ENCODE measurements at places on chromosomes 11 and 22.

DNA sequence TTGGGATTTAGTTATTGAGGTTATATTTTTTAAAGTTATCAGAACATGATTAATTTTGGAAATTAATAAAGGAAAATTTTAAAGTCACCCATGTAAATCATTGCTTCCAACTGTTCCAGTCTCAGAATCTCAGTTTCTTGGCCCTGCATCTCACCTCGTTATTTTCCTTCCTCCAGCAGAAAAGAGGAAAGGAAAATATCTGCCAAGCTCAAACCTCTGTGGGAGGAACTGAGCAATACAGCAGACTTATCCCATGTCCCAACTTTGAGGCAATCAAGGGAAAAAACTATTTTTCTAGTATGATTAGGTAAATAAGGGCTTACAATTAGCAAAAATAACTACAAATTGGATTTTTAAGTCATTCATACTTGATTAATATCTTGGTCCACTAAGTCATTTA lies 30.1 kb downstream of the ELMOD1 start:
- no peak for DNase-seq

DNA sequence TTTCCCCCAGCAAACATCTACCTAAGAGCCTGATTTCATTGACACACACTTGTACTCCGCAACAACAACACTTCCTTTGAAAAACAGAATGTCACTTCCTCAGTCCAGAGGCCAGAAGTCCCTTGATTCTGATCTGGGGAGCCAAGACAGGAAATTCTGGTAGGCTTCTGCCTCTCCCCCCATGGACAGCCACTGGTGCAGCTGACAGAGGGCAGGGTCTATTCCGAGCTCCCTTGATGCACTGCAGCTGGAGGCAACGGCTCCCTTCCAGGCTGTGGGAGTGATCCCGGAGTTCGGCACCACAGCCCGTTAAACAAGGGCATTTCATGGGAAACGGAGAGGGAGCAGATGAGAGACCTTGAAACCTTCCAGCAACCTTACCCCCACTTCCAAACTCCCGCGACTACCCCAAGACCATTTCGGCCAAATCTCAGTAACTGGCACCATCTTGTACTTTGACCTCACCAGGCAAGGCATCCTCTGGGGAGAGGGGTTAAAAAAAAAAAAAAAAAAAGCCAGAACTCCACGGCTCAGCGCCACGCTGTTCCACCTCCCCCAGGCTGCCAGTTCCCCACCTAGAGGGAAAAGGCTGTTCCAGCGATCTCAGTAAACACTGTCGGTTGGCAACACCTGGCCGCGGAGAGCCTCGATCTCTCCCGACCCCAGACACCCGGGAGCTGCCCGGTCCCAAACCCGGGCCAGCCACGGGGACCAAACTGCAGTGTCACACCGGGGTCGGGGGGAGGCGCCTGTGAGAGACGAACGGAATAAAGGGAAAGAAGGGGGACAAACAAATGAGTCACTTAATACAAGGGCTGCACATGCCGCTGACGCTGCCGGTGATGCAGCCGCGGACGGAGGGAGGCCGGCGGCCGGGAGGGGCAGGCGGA lies 1.1 kb downstream of the GAB2 start:
- DNase-seq = no peak

GRCh38 chr22:23217171-23218052 lies 37.1 kb downstream of the BCR start:
- no peak for DNase-seq

GRCh38 chr11:6152126-6152525 lies 18.0 kb downstream of the OR52B2 start:
- no peak for DNase-seq

- DNase-seq = no peak
Measured at GRCh38 chr11:107354780-107355179, 102.8 kb downstream of the CWF19L2 start.

- DNase-seq = no peak
Measured at GRCh38 chr11:6442441-6442840, 1.7 kb upstream of the HPX start.

- DNase-seq = no peak
Measured at GRCh38 chr22:25627271-25627852, 62.9 kb downstream of the GRK3 start.

DNA sequence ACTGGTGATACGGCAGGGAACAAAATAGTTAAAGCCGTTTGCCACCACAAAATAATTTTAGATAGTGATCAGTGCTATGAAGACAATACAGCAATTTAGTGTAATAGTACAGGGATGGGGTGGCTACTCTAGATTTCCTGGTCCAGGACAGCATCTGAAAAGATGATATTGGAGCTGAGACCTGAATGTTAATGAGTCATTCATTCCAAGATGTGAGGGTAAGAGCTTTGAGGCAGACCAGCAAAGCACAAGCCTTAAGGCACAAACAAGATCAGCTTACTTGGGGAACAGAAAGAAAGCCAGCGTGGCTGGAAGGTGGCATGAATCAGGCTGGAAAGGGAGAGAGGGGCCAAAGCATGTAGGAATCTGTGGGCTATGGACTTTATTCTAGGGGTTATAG lies 132.3 kb downstream of the TRIM44 start:
- no peak for DNase-seq

DNA sequence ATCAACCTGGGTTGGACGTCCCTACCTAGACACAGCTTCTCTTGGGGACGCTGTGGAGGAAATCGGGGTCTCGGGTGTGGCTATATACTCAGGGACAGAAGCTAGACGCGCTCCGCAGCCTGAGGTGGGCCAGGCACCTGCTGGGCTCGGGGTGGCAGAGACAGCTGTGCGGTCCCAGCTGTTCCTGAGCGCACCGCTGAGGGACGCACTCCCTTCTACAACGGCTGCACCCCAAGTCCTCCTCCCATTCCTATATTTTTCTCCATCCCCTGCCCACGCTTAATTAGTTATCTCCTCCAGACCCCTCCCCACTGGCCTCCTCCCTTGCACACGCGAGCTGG lies 188 bp upstream of the MTNR1B start:
- DNase-seq = no peak

DNA sequence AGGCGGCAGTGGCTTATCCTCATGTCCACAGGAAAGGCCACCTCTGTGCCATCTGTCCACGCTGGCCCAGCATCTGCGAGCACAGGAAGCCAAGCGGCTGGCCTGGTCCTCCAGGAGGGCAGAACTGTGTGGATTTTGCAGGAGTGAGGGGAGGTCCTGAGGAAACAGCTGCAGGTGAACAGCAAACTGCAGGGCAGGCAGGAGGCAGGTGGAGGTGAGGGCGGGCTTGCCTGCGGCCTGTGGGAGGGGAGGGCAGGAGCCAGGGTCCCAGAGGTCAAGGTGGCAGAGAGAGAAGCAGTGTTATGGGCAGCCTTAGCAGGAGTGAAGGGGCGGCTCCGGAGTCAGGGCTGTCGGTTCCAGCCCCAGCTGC lies 369.7 kb downstream of the SHANK2 start:
- no peak for DNase-seq

GRCh38 chr11:121311373-121311772 lies 18.8 kb downstream of the SC5D start:
- DNase-seq = no peak

- DNase-seq = no peak
Measured at GRCh38 chr11:60923326-60923725, 934 bp upstream of the TMEM132A start.

DNA sequence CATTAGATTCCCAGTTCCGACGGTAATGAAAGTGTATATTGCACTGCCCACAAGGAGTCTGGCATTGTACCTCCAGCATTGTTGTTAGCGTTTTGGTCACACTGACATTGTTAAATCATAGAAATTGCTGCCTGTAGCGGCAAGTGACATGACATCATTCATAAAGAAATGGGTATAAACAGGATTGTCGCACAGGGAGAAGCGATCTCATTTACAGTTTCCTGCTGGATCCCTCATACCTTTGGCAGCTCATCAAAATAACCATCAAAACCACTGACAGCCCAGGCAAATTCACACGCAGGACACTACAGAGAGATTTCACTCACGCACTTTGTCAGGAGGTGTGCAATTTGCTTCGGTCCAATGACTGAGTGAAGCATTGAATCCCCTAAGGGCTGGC lies 3.5 kb downstream of the HTR3B start:
- no peak for DNase-seq

All from GM18507 (cell line).